ENCODE measurements at places on chromosomes 2 and 18. TPM values are rescaled to one million over a fixed set of nuclear protein-coding genes. Genes with fewer than 3 reads are reported as not detected.
A peak's percentile ranks its signal among the peaks of the same experiment; 100 is the strongest.

DNA sequence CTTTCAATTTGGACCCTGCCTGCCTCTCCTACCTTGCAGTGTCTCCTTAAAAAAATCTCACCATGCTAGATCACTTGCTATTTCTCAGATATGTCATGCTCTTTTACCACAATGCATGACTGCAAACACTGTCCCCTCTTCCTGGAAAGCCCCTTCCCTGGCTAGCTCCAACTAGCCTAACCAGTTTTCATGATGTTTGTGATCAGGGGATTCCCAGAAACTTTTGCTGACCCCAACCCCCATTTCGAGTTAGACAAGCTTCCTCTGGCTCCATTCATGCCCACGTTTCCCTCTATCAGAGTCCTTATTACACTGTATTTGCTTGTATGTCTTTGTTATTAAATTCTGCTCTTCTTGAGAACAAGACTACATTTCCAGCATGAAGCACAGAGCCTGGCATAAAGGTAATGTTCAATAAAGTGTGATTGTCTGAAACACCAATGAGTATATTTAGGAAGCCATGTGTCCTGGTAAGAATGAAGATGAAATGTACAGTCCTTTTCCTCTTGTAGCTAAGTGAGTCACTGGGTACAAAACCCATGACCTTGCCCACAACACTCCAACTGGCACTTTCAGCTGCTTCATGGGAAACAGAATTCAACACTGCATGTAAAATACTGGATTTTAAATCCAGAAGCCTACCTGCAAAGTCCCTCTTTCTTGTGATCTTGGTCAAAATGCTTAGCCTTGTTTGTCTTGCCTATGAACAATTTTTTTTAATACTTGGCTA, 62.0 kb upstream of the ATL2 start:
- peak; percentile 59 for DNase-seq

The ANTXR1 gene
- 15.4 TPM for total RNA-seq

The OST4 gene
- total RNA-seq: 281 TPM

DNA sequence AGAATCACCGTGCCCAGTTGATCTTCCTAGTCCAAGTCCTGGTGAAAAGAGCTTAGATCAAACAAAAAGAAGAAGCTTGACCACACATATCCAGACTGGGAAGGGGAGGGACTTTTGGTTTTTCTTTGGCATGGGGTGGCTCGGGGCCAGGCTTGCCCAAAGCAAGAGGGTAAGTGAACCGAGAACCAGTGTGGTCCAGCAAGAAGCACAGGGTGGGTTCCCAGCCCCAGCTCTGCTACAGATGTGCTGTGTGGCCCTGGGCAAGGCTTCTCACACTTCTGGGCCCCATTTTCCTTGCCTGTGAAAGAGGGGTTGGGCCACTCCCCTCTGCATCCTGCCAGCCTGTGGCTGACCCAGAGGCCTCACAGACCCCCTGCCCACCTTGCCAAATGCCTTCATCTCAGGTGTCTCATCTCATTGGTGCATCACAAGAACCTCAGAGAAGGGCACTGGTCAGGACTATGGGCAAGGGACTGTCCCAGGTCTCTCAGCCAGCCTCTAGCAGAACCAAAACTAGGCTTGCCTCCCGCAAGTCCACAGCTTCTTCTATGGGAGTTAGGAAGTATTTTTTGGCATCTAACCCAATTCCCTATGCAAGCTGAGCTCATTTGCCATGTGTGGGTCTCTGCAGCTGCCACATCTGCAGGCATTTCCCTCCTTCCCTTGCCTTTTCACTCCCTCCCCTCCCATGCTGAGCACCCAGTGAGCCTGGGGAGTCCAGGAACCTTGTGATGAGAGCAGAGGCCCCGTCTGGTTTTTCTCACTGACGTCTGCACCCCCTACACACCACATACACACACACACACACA, 6.9 kb downstream of the ATP6V1B1 start:
- peak; percentile 66 for DNase-seq

The LAMA1 gene
- total RNA-seq: not detected

GRCh38 chr18:9827793-9828505, 57.8 kb upstream of the TXNDC2 start:
- peak; percentile 56 for DNase-seq

The TMEM17 gene
- not detected for total RNA-seq

- DNase-seq: no peak
Measured at GRCh38 chr2:197223451-197223850, 87.1 kb downstream of the ANKRD44 start.

The PDE11A gene
- total RNA-seq: 0.43 TPM

The MERTK gene
- total RNA-seq: 14.0 TPM

The CCDC74A gene
- not detected for total RNA-seq

DNA sequence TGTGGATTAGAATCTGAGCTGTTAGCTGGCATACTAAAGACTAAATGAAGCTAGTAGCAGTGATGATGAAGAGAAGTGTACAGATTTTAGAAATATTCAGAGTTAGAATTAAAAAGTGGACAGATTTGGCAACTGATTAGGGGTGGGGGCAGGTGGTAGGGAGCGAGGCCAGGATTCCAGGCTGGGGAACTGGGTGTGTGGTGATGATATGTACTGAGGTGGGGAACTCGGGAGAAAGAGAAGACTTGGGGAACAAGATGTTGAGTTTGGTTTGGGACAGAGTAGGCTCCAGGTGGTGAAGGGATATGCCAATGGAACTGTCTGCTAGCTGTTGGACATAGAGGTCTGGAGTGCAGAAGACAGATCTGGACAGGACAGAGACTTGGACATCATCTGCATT, 9.2 kb upstream of the CYP26B1 start:
- no peak for DNase-seq

The UGT1A10 gene
- total RNA-seq: 2.0 TPM

- DNase-seq: no peak
Measured at GRCh38 chr2:174662859-174663258, 65.3 kb upstream of the WIPF1 start.

- no peak for DNase-seq
Measured at GRCh38 chr2:189959450-189959849, 103.1 kb downstream of the MSTN start.

The COL6A3 gene
- total RNA-seq: 145 TPM
